ENCODE measurements at places on chromosomes 11 and 22. TPM values are rescaled to one million over a fixed set of nuclear protein-coding genes. Genes with fewer than 3 reads are reported as not detected.

DNA sequence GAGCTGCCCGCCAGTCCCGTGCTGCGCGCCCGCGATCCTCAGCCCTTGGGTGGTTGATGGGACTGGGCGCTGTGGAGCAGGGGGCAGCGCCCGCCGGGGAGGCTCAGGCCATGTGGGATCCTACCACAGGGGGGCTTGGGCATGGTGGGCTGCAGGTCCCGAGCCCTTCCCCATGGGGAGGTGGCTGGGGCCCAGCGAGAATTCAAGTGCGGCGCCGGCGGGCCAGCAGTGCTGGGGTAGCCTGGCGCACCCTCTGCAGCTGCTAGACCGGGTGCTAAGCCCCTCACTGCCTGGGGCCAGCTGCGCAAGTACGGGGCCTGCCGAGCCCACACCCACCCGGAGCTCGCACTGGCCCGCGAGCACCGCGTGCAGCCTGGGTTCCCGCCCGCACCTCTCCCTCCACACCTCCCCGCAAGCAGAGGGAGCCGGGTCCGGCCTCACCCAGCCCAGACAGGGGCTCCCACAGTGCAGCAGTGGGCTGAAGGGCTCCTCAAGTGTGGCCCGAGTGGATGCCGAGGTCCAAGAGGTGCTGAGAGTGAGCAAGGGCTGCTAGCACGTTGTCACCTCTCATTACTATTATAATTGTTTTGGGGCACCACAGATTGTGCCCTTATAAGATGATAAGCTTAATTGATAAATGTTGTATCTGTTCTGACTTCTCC, 333.2 kb downstream of the CASP12 start:
- no peak for DNase-seq

The DNAL4 gene
- total RNA-seq = 11.3 TPM

The NXPE2 gene
- not detected for total RNA-seq

DNA sequence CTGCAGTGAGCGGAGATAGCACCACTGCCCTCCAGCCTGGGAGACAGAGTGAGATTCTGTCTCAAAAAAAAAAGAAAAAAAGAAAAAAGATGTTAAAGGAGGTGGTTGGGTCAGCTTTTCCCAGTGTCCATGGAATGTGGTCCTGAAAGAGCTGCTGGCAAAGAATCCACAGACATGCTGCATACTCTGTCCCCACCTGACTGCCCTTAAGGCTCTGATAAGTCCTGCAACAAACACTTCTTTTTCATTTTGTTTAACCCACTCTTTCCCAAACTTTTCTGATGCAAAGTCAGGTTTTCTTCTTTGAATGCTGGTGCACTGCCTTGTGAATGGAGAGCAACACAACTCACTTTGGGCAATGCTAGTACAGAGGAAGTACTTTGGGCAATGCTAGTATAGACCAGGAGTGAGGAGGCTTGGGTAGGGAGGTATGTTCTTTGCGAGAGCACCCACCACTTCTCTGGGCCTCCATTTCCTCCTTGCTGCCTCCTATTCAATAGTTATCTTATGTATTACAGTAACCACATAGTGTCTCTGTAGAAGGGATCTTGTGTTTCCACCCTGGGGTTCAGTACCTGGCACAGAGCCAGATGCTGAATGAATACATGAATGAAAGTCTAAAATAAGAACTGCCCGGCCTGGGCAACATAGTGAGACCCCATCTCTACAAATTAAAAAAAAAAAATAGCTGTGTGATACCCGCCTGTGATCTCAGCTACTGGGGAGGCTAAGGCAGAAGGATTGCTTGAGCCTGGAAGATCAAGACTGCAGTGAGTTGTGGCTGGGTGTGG, 18.9 kb downstream of the LIF start:
- DNase-seq = no peak

GRCh38 chr11:62340269-62340901, 3.1 kb downstream of the ASRGL1 start:
- DNase-seq = peak; percentile 41

The ETS1 gene
- total RNA-seq = 70.5 TPM

GRCh38 chr11:34576331-34576730, 44.6 kb upstream of the EHF start:
- DNase-seq = no peak

GRCh38 chr22:37427135-37427710, at the start of gene ELFN2:
Gene ELFN2, minus strand, starts transcription at chr22:37427479. Its CDS starts 51,945 bp downstream, at chr22:37375534.
- DNase-seq = peak; percentile 23

Measured in MG63 (cell line).